ENCODE measurements at places on chromosomes 2 and 18.

GRCh38 chr2:59875836-59876235 lies 677.6 kb downstream of the BCL11A start:
- no peak for DNase-seq

GRCh38 chr2:113861740-113862139 lies 28.1 kb upstream of the ACTR3 start:
- no peak for DNase-seq

DNA sequence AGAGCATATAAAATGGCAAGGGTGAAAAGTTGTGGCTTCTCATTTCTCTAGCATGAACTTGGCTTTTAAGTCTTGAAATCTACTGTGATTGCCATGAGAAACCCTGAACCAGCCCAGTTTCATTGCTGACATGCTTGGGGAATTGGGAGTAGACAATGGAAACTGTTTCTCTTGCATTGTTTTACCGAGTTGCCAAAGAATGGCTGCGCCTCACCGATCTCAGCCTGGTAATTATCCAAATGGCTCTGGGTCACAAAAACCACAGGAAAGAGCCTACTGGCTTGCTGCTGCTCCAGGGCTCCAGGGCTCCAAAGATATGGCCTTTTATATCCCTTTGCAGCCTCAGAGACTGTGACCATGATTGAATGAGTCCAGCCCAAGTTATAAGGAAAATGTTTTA lies 310.4 kb upstream of the NT5C1B start:
- no peak for DNase-seq

DNA sequence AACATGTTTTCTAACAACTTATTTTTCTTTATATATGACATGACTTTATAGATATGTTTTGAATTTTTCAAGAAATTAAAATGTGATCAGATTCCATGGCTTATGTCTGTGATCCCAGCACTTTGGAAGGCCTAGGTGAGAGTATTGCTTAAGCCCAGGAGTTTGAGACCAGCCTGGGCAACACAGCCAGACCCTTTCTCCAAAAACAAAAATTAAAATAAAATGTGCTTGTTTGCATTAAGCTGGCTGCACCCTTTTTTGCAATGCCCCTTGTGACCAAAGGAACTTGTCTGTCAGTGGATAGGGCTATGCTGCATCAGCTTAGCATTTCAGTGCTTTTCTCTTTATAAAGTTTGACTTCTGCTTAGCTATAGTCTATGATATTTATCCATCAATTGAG lies 2.3 kb upstream of the INO80D start:
- DNase-seq: no peak

- DNase-seq: no peak
These were observed 373.1 kb upstream of the FANCL start for GRCh38 chr2:58614219-58614618.

GRCh38 chr2:9630736-9631552 lies at the start of gene YWHAQ:
Gene YWHAQ (minus strand): TSS chr2:9630997. CDS start chr2:9630452, 545 bp downstream.
- DNase-seq: peak; percentile 99

GRCh38 chr2:231464576-231465540 lies 574 bp upstream of the NCL start:
- DNase-seq: no peak

GRCh38 chr2:54541995-54542394 lies 85.9 kb downstream of the SPTBN1 start:
- no peak for DNase-seq

GRCh38 chr18:32021756-32022564 lies 3.3 kb downstream of the RNF125 start:
- no peak for DNase-seq

DNA sequence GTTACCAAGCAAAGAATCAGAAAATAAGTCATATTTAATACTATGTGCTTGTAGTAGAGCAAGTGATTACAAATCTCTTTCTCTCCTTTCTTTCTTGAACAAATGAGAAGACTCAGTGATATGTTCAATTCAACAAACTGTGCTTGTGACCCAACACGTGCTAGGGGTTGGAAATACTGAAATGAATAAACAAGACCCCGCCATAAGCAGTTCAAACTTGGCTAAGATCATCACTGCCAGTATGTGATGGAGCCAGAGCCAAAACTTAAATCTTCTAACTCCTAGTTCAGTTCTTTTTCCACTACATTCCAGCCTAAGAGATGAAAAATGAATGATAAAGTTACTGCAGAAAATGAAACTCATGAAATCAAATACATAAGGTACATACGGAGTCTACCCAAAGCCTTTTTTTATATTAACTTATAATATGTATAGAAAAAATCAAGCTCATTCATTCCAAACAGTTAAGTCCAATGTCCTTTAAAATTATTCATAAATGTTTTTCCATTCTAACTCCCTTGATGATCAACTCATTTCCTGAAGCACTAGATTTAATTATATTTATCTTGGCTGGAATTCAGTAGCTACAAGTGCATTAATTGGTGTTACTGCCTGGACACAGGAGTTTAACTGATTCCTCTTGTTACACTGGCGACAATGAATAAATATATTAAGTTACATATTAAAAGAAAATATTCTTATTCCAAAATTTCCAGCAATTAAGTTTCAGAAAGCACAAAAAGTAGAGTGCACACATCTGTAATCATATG lies 36.0 kb downstream of the GALNT3 start:
- DNase-seq: no peak

DNA sequence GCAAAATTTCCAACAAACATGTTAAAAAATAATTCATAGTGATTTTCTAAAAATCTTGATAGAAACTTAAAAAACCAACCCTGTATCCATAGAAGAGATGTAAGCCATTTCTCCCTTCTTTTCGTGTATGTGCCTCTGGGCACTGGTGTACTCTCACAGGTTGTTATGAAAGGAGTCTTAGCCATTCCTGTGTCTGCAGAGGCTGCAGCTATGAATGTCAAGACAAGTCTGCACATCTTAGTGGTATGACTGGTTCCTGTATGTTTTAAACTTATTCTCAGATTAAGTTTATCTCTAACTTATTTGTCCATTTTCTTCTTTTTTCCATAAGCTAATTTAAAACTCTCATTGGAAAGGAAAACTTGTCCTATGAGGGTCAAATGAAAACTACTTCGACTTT lies 84.0 kb downstream of the DPP4 start:
- DNase-seq: no peak

DNA sequence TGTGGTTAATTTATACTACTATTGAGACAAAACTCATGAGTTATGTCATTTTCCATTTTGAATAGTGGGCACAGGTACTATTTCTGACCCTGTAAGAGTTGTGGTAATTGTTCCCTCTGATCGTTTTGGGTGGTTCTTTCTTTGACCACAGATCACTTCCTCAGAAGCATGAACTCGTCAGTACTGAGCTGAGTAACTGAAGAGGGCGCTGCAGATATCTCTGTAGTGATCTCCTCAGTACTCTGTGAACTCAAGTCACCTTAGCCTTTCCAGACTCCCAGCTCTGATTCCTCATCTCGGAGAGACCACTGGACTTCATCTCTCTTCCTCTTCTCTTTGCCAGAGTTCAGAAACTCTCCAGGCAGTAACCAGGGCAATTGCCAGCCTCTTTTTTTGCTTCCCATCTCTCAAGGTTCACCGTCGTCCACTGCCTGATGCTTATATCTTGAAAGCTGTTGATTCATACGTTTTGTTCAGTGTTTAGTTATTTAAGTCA lies 9.4 kb upstream of the IL1RL1 start:
- peak; percentile 18 for DNase-seq

GRCh38 chr2:133292259-133292658 lies 276.0 kb downstream of the NCKAP5 start:
- DNase-seq: no peak

DNA sequence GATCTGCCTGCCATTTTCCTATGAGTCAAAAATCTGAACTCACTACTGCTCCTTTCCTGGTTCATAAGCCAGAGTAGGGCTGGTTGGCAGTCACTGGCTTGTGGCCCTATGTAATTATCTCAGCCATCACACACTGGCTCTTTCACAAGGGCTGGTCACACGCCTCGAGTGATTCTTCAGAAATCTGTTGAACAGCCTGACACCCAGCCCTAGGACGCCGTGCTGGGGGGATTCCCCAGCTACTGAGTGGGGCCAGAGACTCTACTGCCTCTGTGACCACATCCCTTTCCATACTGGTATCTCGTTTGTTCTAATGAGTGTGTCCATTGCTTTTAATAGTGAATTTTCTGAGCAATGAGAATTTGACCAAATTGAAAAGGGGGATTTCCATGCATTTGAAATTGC lies 45.8 kb upstream of the RBM44 start:
- DNase-seq: no peak

- DNase-seq: no peak
These were observed 150.1 kb upstream of the DLGAP1 start for GRCh38 chr18:4605212-4605611.

DNA sequence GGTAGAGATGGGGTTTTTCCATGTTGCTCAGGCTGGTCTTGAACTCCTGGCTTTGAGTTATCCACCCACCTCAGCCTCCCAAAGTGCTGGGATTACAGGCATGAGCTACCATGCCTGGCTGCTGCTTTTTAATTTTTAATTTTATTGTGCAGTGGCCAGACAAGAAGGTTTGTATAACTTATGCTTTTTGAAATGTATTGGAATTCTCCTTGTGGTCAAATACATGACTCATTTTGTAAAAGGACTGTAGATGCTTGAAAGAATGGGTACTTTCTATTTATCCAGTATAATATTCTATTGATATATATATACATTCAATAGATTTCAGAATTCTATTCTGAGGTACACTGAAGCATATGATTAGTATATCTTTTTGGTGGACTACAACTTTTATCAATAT lies 82.6 kb upstream of the ST3GAL5 start:
- peak; percentile 73 for DNase-seq

DNA sequence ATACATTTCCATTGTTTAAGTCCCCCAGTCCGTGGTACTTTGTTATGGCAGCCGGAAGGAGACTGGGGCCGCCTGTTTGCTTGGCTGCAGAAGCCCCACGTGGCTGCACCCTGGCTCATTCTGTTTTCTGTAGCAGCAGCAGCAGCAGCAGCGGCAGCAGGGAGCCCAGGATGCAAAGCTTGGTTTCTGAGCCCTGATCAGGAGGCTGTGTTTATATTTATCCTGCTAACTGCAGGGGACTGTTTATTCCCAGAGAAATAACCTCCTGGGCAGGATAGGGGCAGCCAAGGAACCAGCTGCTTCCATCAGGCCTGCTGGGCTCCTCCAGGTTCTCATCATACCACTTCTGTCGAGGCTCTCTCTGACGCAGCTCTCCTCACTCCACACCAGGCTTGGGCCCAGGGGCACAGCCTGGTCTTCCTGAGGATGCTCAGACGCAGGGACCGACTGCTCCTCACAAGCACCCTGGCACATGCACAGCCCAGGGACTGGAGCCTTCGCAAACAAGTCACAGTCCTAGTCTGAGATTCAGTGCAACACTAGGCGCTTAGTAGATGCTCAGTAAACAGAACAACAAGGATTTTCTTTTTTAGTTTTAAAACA lies 139.0 kb downstream of the MSH2 start:
- no peak for DNase-seq

DNA sequence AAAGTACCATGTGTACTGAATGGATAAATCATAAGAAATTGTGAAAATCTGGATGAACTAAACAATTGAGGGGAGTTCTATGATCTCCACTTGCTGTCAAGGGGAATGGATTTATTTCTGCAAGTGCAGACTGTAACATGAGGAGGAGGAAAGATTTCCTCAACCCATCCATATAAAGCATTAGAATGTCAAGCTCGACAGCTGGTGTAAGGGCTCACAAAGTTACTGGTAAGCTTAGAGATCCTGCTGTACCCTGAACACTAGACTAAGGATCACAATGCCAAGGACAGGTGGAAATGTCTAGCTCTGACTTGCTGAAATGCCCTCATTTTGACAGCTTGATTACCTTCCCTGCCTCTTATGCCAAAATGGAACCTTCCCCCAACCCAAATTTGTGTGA lies 125.3 kb downstream of the TCF4 start:
- DNase-seq: no peak

DNA sequence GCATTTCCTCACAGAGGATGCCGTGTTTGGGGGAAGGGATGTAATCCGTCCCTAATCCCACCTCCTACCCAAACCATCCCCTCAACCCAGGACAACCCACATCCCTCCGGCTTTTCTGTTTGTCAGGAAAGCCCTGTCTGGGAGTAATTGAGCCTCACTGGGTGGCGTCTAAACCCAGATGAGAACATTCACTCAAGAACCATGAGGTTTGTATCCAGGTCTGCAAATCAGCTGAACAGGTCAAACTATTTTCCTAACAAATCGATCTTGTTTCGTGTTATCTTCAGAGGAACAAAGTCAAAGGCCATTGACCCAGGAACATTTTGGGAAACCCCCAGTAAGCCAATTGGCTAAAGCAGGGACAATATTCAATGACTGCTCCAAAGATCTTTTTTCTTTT lies 25.7 kb downstream of the CYP27C1 start:
- no peak for DNase-seq

DNA sequence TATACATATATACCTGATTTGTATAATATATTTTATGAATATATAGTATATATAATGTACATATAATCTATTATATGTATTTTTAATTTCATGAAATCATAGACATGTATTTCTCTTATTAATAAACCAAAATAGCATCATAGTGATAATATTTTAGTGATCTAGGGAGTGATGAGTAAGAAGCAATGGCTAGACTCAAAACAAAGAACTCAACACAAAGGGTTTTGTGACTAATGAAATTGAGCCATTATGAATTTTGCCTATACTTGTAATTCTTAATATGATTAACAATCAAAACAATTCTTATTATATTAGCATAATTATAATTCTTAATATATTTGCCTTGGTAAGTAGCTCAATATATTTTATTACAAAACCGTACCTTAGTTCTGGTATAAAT lies 1614.1 kb upstream of the TMEFF2 start:
- no peak for DNase-seq

GRCh38 chr2:31193806-31194205 lies 23.5 kb downstream of the CAPN14 start:
- DNase-seq: no peak

DNA sequence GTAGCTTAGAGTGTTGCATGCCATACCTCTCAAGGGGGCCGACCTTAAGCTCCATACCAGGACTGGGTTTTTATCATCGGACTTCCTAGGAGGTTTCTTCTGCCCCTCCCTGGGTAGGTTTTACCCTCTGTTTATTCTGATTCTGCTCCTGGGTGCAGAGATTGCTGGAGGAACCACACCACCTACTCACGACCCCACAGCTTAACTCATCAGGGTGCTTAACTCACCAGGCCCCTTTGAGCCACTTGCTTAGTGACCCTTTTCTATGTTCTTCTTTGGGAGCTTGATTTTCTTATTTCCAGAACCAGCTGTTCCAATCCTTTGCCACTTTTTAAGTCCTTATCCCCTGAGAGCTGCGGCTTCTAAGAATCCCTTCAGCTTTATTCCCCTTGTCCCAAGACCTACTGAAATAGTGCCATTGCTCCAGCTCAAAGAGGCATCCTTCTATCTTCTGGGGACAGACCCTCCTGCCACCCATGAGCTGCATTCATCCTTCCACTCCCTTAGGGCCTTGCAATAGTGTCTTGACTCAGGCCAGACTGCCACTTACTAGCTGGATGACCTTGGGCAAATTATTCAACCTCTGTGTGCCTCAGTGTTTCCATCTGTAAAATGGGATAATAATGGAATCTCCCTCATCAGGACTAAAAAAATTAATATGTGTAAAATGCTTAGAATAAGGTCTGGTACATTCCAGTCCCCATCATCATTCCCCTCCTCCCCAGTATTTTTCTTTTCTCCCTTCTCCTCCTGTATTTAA lies 5.8 kb downstream of the OXER1 start:
- no peak for DNase-seq

Measured in fibroblast of upper back skin (primary cell).